ENCODE measurements at places on chromosomes 13 and 19.
A peak's percentile ranks its signal among the peaks of the same experiment; 100 is the strongest.

DNA sequence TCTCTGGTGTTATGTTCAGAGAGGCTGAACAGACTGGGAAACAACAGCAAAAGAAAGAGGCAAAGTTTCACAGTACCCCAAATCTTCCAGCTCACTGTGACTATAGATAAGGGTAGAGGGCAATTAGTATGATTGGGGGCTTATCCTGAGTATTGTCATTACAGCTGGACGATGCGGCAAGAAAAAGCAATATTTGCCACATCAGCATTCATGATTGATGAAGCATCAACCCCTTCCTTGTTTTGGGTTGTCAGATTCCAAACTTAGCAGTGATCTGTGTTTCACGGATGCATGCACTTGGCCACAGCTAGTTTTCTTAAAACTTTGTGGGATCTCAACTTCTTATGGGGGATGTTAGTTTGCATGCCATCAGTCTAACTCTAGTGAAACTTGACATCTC, 348.8 kb upstream of the SLITRK5 start:
- DNase-seq, result no peak

GRCh38 chr13:60655256-60655655, 258.2 kb downstream of the TDRD3 start:
- DNase-seq, result no peak

GRCh38 chr19:1619094-1619439, 13.8 kb upstream of the UQCR11 start:
- DNase-seq, result no peak

- DNase-seq, result no peak
These were observed 989 bp downstream of the NFILZ start for GRCh38 chr19:8631425-8631819.

DNA sequence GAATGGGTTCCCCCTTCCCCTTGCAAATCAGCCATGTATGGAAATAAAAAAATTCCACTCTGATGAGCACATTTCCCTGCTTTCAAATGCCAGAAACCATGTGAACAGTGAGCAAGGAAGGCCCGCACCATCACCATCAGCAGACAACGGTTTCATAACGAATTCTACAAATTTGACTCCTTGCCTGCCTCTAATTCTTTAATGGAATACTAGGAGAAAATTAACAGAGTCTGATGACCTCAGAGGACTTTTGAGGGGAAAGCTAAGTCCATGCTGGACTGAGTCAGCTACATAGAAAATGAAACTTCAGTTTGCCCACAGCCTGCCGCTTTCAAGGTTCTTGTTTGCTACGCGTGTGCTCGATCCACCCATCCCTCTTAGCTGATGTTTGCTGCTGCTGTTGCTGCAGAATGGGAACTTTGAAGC, 46.7 kb upstream of the KL start:
- DNase-seq, result no peak

DNA sequence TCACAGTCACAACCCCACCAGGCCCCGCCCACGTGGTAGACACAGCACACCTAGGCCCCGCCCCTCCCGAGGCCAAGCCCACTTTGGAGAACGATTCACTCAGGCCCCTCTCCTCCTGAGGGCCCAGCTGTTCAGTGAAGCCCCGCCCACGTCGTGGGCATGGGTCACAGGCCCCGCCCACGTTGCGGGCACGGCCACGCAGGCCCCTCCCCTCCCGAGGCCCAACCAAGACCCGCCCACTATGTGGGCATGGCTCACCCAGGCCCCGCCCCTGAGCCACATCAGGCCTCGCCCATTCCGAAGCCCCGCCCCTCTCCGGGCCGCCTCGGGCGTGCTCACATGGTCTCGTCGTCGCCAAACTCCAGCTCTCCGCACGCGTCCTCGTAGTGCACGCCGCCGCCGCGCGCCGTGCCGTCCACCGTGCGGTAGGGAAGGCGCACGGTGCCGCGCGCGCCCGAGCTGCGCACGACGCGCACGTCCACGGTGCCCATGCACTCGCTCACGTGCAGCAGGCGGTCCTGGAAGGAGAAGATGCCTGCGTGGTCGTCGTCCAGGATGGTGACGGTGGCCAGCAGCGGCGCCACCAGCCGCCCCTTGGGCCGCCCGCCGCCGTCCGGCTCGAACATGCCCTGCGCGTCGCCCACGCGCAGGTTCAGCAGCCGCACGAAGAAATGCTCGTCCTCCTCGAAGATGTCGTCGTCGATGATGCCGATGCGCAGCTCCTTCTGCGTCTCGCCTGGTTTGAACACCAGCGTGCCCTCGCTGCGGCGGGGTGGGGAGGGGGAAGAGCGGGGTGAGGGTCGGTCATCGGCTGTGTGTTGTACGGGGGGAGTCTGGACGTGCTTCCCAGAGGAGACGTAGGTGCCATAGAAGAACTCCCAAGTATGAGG, 24.0 kb downstream of the SLC8A2 start:
- DNase-seq, result no peak

- no peak for DNase-seq
These were observed 28.8 kb upstream of the MCF2L start for GRCh38 chr13:112940236-112940635.

DNA sequence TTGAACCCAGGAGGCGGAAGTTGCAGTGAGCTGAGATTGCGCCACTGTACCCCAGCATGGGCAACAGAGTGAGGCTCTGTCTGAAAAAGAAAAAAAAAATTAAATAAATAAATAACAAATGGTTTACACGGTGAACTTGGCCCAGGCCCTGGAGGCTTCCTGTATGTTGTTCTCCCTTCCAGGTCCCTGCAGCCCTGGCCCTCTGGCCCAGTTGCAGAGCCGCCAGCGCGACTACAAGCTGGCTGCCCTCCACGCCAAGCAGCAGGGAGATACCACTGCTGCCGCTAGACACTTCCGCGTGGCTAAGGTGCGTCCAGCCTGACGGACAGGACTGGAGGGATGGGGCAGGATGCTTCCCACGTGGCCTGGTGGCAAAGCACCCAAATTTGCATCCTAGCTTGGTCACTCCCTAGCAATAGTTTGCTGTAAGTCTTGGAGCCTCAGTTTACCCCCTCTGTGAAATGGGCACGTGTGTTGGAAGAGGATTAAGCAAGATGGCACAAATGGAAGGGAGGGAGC, 11.9 kb downstream of the CC2D1A start:
- no peak for DNase-seq

DNA sequence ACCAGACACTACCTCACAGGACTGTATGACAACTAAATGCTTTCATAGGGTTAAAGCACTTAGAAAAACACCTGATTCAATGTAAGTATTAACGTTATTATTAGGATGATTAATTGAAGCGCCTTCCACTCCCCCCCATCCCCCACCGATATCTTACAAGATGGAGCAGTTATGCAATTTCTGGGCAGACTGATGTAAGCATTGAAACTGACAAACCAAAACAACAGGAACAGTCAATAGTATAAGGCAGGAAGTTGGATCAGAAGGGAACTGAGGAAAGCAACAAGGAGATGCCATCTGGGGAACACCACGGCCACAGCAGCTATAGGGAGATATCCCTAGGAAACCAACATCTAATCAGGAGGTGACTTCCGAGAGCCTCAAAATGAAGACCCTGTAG, 3.8 kb downstream of the LCP1 start:
- DNase-seq, result no peak

- no peak for DNase-seq
These were observed 31.0 kb downstream of the PAK4 start for GRCh38 chr19:39156326-39157230.

GRCh38 chr19:52622261-52622660, 15.9 kb downstream of the ZNF83 start:
- DNase-seq, result no peak

- DNase-seq, result no peak
These were observed 233.8 kb downstream of the SLC7A1 start for GRCh38 chr13:29361716-29362115.

- no peak for DNase-seq
These were observed 1.1 kb upstream of the MED26 start for GRCh38 chr19:16628984-16629691.

DNA sequence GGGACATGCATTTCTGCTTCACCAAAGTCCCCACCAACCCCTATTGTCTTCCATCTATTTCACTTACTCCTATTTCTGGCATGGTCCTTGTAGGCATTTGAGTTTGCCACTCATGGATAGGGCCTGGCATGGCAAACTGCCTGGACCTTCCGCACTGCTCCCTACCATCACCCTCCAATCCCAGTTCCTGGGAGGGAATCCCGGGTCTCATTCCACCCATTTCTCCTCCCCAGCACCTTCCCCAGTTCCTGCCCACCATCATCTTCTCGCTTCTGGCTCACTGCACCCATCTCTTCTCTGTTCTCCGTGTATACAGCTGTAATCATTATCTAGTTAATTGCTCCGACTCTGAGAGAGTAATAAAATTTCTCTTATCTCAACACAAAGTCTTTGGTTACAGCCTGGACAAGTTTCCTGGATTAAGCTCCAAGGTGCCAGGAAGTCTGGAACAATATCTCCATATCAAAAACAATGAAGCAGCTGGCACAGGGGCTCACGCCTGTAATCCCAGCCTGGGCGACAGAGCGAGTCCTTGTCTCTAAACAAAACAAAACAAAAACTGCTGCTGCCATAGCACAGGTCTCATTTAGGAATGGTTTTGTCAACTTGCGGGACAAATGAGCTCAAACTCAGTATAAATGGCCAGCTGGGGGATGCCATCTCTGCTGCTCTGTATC, 17.0 kb upstream of the COX7A1 start:
- DNase-seq, result no peak

DNA sequence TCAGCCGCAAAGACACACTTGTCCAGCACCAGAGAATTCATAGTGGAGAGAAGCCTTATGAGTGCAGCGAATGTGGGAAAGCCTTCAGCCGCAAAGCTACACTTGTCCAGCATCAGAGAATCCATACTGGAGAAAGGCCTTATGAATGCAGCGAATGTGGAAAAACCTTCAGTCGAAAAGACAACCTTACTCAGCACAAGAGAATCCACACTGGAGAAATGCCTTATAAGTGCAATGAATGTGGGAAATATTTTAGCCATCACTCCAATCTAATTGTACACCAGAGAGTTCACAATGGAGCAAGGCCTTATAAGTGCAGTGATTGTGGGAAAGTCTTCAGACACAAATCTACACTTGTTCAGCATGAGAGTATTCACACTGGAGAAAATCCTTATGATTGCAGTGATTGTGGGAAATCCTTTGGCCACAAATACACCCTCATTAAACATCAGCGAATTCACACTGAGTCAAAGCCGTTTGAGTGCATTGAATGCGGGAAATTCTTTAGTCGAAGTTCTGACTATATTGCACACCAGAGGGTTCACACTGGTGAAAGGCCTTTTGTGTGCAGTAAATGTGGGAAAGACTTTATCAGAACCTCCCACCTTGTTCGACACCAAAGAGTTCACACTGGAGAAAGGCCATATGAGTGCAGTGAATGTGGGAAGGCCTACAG, 6.8 kb downstream of the ZNF134 start:
- DNase-seq, result no peak

GRCh38 chr19:53906211-53907192, 2.6 kb upstream of the CACNG7 start:
- peak; percentile 53 for DNase-seq

DNA sequence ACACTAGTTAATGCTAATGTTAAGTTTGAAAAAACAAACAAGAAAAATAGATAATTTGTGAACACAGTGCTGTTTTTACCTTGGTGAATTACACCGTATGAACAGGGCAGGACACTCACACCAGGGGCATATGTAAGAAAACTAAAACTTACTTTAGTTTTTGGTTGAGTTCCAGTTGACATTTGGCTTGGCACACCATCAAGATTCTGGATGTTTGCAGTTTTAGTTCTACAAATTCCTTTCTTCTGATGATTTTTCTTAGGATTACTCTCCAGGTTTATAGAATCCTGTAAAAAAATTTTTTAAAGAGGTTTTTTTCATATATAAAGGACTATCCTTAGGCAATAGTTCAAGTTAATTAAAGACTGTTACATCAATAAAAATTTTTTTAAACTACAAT, 238.5 kb upstream of the STARD13 start:
- no peak for DNase-seq

DNA sequence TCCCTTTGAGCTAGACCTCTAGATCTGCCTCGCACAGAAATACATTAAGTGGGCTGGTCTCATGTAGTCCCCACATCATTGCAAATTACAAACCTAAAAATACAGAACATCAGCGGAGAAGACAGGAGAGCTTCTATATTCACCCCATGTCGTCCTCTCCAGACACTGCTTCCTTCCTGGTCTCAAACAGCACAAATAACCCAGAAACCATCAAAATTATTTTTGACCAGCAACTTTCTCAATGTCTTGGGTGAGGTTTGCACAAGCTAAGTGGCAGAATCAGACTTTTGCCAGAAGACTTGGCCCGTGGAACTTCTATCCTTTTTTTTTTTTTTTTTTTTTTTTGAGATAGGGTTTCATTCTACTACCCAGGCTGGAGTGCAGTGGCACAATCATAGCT, 28.2 kb downstream of the CLEC17A start:
- no peak for DNase-seq
